Stimulated activated naive CD4-positive, alpha-beta T cell (primary cell): ENCODE measurements at places on chromosomes 3 and 15.

DNA sequence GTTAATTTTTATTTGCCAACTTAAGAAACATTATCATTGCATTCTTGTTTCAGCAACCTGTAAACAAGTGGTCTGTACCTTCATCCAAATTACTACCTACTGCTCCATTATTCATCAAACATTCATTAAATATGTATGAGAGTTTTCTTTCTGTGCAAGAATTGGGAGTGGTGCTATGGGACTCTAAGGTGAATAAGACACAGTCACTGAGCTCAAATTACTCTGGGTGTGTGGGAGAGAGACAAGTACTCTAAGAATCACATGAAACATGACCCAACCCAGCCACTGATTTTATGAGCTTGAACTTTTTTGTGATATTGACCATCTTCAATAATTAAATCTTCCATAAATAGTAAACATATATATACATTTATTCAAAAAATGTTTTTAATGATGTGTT lies 227.2 kb upstream of the TP63 start:
- no peak for DNase-seq

DNA sequence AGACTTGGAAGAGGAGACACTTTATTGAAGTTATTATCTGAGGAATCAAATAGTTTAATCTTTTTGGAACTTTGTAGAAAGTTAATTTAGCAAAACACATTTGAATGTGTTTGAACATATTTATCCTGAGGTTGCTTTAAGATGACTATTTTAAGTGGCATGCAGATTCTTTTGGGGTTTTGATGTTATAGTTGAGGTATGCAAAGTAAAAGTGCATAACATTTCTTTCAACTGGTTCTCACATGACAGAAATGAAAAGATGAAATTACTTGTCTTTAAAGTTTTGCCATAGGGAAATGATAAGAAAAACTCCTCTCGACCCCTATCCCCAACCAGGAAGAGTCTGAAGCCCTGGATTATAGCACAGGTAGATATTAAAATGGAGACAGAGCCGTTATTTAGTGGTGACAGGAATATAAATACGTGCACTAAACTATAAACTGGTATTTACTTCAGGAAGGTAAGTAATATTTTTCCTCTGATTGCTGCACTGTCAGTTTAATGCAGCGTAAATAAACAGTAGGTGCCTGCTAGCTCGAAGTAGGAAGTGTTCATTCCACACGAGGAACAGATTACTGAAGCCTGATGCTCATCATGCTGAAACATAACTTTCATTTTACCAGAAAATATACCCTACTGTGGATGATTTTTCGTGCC lies 15.1 kb upstream of the SATB1 start:
- DNase-seq, result no peak

GRCh38 chr3:82012775-82013174 lies 251.3 kb upstream of the GBE1 start:
- no peak for DNase-seq

DNA sequence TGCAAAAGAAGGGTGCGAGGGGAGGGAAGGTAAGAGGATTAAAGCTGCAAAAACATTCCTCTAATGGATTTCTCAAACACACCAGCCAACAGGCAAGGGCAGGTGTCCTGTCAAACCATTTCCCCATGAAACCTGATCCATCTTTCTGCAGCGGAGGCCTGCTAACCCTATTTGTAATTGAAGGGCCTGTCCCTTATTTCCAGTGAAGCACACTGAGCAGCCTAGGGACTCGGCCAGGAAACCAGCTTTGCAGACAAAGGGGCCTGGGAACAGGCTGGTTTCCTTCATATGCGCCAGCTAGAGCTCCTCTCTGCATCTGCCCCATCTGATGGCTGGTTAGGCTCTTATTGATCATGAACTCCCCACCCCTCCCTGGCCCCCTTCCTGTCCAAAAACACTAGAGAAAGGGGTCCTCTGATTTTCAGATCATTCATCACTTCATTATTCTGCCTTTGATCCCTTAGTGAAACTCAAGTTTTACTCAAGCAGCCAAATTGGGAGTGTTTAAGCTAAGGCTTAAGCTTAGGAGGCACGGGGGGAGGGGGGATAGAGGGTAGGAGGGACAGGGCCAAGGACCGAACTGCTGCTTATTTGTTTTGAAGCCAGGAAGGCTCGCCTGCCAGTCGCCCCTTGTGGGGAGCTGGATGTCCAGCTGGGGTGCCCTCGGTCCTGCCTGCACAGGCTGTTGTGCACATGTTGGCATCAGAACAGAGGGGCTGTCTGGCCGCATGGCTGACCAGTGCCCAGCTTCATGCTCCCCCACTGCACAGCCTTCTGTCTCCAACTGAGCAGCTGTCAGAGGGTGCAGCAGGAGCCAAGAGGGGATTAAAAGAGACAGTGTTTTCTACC lies 53.1 kb downstream of the BOC start:
- DNase-seq, result no peak

GRCh38 chr3:81492040-81492439 lies 269.4 kb downstream of the GBE1 start:
- no peak for DNase-seq

- no peak for DNase-seq
Observed at GRCh38 chr15:55823191-55823670, 80.3 kb upstream of the PRTG start.
